Activated naive CD8-positive, alpha-beta T cell treated with anti-CD3 and anti-CD28 coated beads, Interleukin-2, amount 10 ng/mL, durations not matched to agents 7 days and 5 days (primary cell): ENCODE measurements at places on chromosomes 16 and 17. TPM values are rescaled to one million over a fixed set of nuclear protein-coding genes. Genes with fewer than 3 reads are reported as not detected.
A peak's percentile ranks its signal among the peaks of the same experiment; 100 is the strongest.

DNA sequence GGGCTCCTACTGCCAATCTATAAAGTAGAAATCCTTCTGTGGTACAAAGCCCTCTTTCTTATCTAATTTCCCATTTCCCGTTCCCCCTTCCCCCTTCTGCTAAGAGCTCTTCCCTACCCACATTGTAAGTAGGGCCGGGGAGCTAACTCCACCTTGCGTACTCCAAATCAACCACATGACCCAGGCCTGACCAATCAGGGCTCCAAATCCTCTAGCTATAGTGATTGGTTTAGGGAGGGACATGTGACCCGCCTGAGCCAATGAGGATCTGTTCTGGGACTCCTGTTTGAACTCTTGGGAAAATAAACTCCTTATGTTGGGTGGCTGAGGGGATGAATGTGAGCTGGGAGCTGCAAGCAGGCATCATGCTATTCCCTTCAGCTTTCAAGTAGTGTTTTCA, 40.9 kb upstream of the MEOX1 start:
- no peak overlapping the region for H3K4me3 ChIP-seq
- peaks cover 25% of the 10 kb centered on the region for H3K27me3 ChIP-seq
- H3K36me3 ChIP-seq: no peaks in the 10 kb centered on the region
- H3K27ac ChIP-seq: no peak overlapping the region
- DNase-seq: no peak

- no peak for DNase-seq
- no peak overlapping the region for H3K4me3 ChIP-seq
- H3K36me3 ChIP-seq: no peaks in the 10 kb centered on the region
These were observed 177.9 kb upstream of the NLRP1 start for GRCh38 chr17:5762191-5762590.

DNA sequence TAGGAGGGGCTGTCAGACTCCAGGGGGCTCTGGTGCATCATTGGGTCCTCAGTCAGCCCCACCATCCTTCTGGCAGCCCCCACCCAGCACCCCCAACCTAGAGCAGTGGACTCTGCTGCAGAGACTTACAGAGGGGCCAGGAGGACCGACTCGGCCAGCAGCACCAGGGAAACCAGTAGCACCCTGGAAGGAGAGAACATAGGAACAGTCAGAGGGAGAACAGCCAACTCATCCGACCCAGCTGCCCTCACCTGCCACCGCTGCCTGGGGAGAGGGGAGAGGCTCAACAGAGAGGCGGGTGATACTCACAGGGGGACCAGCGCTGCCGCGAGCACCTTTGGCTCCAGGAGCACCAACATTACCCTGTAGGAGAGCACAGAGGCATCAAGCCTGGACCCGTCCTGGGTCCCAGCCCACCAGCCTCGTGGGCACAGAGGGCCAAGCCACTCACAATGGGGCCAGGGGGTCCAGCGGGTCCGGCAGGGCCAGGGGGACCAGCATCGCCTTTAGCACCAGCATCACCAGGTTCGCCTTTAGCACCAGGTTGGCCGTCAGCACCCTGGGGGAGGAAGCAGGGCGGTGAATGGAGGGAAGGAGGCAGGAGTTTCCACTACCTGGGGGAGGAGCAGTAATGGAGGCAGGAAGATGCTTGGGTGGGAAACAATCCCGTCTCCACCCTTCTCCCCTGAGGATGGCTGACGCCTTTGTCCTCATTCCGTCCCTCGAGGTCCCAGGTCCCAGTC, 11.7 kb downstream of the COL1A1 start:
- DNase-seq: no peak
- no peaks in the 10 kb centered on the region for H3K4me1 ChIP-seq
- no peaks in the 10 kb centered on the region for H3K27me3 ChIP-seq
- H3K36me3 ChIP-seq: no peaks in the 10 kb centered on the region
- no peak overlapping the region for H3K27ac ChIP-seq

The DNASE1L2 gene
- total RNA-seq: 2.2 TPM

DNA sequence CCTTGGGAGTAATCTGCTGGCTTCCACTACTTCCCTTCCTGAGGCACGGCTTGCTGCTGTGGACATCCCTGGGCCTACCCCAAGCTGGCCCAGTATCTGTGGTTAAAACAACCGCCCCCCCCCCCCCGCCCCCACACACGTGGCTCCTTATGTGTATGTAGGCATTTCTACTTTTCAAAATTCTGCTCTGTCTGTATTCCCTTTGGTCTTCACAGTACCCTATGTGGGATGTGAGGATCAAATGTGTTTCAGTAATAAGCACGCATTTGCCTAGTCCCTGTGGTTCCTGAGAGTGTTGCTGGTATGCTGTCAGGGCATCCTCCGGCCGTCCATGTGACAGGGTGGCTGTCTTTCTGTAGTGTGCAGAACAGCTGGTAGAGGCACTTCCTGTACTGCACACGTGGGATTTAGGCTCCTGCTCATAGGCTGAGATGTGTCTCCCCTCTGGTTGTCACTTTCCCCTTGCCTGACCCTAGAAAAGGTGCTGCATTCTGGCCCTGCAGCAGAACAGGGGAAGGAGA, 2.2 kb downstream of the NT5M start:
- H3K4me3 ChIP-seq: peak overlapping the region; percentile 90
- DNase-seq: peak; percentile 54
- peaks cover 29% of the 10 kb centered on the region for H3K4me1 ChIP-seq

DNA sequence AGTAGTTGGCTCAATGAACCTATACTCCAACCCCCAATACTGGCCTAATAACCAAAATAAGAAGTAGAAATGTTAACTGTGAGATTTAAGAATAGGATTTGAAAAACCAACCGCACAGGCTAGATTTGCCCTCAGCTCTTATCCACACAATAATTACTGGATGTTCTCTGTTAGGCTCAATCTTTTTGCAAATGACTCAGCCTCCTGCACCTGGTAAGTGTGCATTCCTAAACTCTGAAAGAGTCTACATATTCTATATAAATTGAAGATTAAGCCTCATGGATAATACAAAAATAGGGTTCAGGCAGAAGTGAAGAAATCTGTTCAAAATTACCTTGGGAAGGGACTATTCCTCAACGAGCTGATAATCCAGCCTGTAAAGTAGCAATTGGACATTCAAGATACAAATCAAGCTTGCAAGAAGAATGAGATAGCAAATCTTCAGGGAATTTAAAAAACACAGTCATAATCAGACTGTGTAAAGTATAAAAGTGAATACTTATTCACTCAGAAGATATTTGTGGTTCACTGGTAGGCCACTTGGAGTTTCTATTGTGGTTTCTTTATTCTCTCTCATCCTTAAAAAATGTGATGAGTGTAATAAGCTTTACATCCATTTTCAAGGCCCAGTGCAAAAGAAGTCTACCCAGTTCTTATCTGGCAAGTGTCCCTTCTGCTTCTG, 931.9 kb upstream of the SOX9 start:
- H3K4me3 ChIP-seq: no peak overlapping the region
- no peaks in the 10 kb centered on the region for H3K36me3 ChIP-seq
- no peak for DNase-seq
- no peak overlapping the region for H3K27ac ChIP-seq
- H3K4me1 ChIP-seq: no peaks in the 10 kb centered on the region

GRCh38 chr16:80883159-80883642, 78.8 kb upstream of the CDYL2 start:
- DNase-seq: no peak
- H3K4me3 ChIP-seq: no peak overlapping the region
- H3K27me3 ChIP-seq: peaks cover 18% of the 10 kb centered on the region
- no peaks in the 10 kb centered on the region for H3K36me3 ChIP-seq
- H3K27ac ChIP-seq: no peak overlapping the region
- no peaks in the 10 kb centered on the region for H3K4me1 ChIP-seq

The TBX21 gene
- 20.7 TPM for total RNA-seq

The TBC1D3L gene
- total RNA-seq: 14.0 TPM

DNA sequence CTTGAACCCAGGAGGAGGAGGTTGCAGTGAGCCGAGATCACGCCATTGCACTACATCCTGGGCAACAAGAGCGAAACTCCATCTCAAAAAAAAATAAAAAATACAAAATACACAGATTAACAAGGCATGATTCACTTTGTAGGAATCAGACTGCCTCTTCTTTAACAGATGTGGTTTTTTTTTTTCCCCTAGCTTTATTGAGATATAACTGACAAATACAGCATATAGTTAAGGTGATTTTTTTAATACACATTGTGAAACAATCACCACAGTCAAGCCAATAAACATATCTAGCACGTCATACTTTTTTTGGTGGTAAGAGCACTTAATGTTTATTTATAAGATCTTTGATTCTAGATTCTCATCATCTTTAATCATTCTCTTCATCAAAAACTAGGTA, 87.8 kb downstream of the SPAG9 start:
- H3K36me3 ChIP-seq: peaks cover 16% of the 10 kb centered on the region
- H3K4me3 ChIP-seq: no peak overlapping the region
- no peaks in the 10 kb centered on the region for H3K27me3 ChIP-seq
- DNase-seq: no peak
- no peak overlapping the region for H3K27ac ChIP-seq

- no peak for DNase-seq
- no peaks in the 10 kb centered on the region for H3K36me3 ChIP-seq
- no peak overlapping the region for H3K4me3 ChIP-seq
- peaks cover 4% of the 10 kb centered on the region for H3K27me3 ChIP-seq
- no peak overlapping the region for H3K27ac ChIP-seq
- H3K4me1 ChIP-seq: peaks cover 19% of the 10 kb centered on the region
These were observed 4.7 kb upstream of the KAT7 start for GRCh38 chr17:49783791-49784190.

The ARHGDIA gene
- total RNA-seq: 538 TPM

DNA sequence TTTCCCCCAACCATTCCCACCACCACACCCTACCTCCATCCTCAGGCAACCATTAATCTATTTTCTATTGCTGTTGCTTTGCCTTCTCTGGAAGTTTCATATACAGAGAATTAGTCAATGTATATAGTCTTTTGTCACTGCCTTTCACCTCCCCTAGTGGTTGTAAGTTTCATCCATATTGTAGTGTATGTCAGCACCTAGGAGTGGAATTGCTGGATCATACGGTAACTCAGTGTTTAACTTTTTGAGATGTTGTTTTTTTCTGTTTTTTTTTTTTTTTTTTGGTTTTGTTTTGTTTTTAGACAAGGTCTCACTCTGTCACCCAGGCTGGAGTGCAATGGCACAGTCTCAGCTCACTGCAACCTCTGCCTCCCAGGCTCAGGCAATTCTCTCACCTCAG, 16.9 kb downstream of the EEF2K start:
- no peak overlapping the region for H3K27ac ChIP-seq
- no peaks in the 10 kb centered on the region for H3K27me3 ChIP-seq
- no peak overlapping the region for H3K4me3 ChIP-seq
- H3K36me3 ChIP-seq: peaks cover 8% of the 10 kb centered on the region
- DNase-seq: no peak
- peaks cover 5% of the 10 kb centered on the region for H3K4me1 ChIP-seq

DNA sequence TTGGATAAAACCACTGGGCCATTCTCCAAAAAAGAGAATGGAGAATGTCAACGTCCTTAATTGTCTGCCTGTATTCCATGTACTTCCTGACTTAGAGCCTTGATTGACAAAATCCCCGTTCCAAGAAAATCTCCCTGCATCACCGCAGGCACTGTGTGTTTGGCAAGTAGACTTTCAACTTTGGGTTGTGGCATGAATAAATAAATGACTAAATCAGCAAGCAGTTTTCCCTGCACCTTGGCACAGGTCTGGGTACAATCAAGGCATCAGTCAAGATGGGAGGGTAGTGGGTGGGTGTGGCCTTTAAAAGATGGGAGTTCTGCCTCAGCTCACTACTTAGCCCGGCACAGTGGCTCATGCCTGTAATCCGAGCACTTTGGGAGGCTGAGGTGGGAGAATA, 248.5 kb upstream of the RPL38 start:
- no peak overlapping the region for H3K27ac ChIP-seq
- DNase-seq: no peak
- H3K27me3 ChIP-seq: peaks cover 16% of the 10 kb centered on the region
- H3K4me3 ChIP-seq: no peak overlapping the region
- H3K4me1 ChIP-seq: no peaks in the 10 kb centered on the region

DNA sequence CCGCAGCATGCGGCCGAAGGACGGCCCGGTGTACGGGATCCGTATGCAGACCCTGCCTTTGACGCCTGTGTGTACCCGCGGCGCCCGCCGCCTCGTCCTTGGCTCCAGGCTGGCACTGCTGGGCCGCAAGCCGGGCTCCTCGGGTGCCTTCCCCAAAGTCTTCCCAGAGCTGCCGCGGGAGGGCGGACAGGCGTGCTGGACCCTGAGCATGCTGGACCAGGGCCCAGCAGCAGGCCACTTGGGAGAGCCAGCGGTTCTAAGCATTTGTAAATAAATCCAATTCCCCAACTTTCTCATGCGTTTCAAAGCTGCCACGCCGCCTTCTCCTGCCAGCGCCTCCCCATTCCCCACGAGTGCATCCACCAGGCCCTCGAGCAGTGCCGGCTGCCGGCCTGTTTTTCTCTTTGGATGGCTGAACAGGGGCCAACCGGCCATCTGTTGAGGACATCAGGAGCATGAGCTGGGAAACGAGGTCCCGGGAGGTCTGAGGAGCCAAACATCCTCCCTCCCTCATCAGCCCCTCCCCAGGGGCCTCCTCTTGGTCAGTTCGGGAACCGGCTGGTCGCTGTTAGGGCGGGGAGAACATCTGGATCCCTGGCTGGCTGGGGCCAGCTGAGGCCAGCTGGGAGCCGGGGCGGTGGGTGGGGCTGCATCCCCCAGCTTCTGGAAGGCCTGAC, 20.5 kb upstream of the PABPN1L start:
- H3K4me1 ChIP-seq: no peaks in the 10 kb centered on the region
- no peaks in the 10 kb centered on the region for H3K27me3 ChIP-seq
- H3K27ac ChIP-seq: no peak overlapping the region
- H3K4me3 ChIP-seq: no peak overlapping the region
- H3K36me3 ChIP-seq: no peaks in the 10 kb centered on the region
- no peak for DNase-seq

The NOS2 gene
- total RNA-seq: 0.30 TPM

The JPH3 gene
- total RNA-seq: not detected

- no peaks in the 10 kb centered on the region for H3K36me3 ChIP-seq
- DNase-seq: no peak
- H3K27ac ChIP-seq: no peak overlapping the region
- peaks cover 7% of the 10 kb centered on the region for H3K4me1 ChIP-seq
- H3K4me3 ChIP-seq: no peak overlapping the region
These were observed 53.0 kb downstream of the SMPD3 start for GRCh38 chr16:68395167-68395786.

DNA sequence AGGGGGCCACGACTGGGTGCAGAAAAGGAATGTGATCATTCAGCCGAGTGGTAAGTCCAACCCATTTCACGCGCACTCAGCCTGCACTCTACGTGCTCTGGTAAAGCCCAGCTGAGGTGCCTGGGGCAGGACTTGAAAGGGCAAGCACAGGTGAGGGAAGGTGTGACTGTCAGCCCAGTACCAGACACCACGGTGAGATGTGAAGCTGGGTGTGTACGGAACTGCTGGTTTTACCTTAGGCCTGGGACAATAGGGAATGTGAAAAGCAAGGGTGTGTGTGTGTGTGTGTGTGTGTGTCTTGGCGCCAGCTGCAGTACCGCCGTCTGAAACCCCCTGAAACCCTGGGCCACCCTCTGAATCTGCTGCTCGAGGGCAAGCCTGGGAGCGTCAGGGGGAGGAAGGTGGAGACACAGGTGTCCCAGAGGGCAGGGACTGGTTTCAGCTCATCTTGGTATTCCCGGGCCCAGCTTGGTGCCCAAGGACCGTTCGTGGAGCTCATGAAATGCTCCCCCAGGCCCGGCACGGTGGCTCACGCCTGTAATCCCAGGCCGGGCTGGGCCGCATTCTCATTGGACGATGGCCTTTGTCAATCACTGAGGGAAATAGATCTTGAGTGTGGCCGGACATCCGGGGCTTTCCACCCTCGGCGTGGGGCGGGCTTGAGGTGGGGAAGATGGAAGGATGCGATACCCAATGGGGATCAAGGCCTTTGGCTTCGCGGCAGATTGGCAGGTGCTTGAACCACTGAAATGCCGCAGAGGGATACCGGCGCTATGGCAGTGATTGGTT, 27.8 kb upstream of the ST6GALNAC1 start:
- peak overlapping the region; percentile 89 for H3K4me3 ChIP-seq
- H3K27me3 ChIP-seq: peaks cover 2% of the 10 kb centered on the region
- peaks cover 32% of the 10 kb centered on the region for H3K4me1 ChIP-seq
- H3K36me3 ChIP-seq: peaks cover 2% of the 10 kb centered on the region
- peak overlapping the region; percentile 96 for H3K27ac ChIP-seq
- peak; percentile 97 for DNase-seq
